Stimulated activated CD8-positive, alpha-beta memory T cell treated with anti-CD3 and anti-CD28 coated beads, Interleukin-4, amount 100 ng/mL, for 24 hours (primary cell): ENCODE measurements at places on chromosomes 5 and 9.

GRCh38 chr5:76337953-76338451, 65.1 kb upstream of the IQGAP2 start:
- DNase-seq = no peak

GRCh38 chr9:92590377-92590776, 54.6 kb upstream of the ECM2 start:
- no peak for DNase-seq

DNA sequence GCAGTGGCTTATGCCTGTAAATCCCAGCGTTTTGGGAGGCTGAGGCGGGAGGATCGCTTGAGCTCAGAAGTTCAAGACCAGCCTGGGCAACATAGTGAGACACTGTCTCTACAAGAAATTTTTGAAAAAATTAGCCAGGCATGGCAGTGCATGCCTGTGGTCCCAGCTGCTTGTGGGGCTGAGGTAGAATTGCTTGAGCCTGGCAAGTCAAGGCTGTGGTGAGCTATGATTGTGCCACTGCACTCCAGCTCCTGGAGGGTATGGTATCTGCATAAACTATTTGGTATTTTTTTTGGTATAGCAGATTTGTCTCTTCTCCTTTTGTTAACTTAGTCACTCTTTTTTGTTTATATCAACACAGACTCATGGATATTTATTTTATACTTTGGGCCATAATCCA, 61.5 kb upstream of the TEX48 start:
- DNase-seq = no peak

GRCh38 chr9:129702589-129703520, 37.4 kb downstream of the PRRX2 start:
- DNase-seq = no peak

DNA sequence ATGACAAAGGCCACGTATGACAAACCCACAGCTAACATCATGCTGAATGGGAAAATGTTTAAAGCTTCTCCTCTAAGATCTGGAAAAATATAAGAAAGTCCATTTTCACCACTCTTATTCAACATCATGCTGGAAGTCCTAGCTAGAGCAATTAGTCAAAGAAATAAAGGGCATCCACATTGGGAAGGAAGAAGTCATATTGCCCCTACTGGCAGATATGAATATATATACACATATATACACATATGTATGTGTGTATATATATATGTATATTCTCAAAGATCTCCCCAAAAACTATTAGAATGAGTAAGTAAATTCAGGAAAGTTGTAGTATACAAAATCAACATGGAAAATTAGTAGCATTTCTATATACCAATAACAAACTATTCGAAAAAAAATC, 17.1 kb downstream of the APBA1 start:
- DNase-seq = no peak

DNA sequence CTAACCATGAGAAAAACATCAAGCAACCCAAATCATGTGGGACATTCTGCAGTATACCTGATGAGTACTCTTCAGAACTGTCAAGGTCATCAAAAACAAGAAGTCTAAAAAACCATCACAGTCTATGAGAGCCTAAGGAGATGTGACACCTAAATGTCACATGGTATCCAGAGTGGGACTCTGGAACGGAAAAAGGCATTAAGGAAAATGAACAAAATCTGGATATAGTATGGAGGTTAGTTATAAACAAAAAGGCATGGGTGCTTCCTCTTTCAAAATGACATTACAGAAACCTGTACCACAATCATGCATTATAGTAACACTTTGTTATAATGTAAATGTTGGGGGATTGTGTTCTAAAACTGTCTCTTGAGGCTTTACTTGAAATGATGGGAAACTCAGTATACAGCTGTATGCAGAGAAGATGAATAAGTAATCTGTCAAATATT, 47.4 kb downstream of the PRKACG start:
- DNase-seq = no peak

DNA sequence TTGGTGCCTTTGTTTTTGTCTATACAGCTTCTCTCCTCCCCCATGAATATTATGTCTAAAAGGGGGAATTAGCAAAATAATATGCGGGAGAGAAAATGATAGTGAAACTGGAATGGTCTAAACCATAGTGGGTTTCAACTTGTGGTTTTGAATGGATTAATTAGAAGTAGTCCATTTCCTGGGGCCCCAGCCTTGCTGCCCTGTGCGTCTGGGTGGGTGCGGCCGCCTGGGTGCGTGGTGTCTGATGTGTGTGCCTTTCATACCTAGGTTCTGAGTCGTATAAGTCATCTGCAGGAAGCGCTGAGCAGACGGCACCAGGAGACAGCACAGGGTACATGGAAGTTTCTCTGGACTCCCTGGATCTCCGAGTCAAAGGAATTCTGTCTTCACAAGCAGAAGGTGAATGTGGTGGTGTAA, 120.0 kb upstream of the CACNA1B start:
- no peak for DNase-seq

- no peak for DNase-seq
These were observed 10.4 kb upstream of the FAM120AOS start for GRCh38 chr9:93463638-93464248.

DNA sequence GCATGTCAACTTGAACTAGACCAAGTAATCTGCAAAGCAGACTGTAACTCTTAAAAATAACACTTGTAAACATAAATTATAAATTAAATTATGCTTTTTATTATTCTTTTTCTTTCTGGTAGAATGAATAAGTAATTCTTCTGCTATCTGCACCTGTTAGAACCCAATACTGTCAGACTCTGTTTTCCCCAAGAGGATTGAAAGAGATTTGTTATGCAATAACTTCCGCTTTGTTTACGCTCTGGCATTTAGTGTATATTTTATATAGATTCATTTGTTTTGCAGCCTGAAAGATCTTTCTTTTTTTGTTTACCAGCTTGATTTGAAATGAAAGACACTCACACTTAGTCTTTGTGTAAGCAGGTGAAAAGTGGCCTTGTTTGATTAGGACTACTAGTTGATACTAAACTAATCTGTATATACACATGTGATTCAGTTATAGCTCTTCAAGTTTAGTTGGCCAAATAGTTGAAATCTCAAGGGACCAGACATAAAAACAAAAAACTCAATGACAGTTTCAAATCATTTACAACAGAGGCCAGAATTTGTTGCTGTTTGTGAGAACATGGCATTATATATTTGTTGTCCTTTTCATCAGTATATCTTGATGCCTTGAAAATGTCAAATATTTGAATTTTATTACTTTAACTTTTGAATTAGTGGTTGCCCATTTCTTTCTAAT, 155.8 kb downstream of the PBX3 start:
- no peak for DNase-seq

GRCh38 chr5:2024986-2025721, 142.4 kb upstream of the IRX4 start:
- DNase-seq = no peak

DNA sequence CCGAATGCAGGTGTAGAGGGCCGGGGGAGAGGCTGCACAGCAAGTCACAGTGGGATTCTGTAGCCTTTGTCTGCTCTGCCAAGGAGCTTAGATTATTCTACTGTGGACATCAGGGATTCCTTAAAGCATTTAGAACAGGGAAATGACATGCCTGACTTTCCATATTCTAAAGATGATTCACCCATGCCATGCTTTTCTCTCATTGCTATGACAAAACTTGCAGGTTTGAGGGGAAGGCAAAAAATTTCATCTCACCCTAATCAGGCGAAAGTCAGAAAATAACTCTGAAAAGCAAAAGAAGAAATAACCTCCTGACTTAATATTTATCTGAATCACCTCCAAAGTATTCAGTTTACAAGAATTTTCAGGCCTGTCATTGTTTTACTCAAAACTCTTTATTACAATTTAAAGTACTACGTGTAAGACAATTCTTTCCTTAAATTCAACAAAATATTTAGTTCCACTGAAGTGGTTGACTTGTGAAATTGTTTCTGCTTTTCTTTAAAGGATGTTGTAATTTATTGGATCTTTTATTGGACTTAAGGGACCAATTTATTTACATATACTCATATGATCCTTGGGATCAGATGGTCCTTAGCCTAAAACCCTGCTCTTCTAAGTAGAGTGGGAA, 30.0 kb upstream of the GAS1 start:
- DNase-seq = no peak

- DNase-seq = no peak
These were observed 113.3 kb downstream of the ARHGAP26 start for GRCh38 chr5:142883438-142883837.

DNA sequence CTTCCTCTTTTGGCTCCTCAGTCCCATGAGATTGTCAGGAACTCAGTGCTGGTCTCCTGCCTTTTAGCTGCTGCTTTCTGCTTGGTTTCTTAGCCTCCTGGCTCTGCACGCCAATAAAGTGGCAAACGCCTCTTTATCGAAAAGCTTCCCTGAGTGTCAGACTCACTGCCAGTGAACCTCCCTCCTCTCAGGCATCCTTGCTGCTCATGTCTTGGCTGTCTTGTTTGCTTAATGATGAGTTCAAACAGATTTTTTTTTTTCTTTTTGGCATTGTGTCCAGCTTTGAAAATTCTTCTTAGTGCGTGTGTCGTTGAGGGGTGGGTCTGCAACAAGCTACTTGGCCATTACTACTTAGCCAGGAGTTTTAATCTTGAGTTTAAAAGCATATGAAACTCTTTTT, 14.9 kb downstream of the RASGRF2 start:
- no peak for DNase-seq

GRCh38 chr9:97237311-97237786, 70.1 kb upstream of the CCDC180 start:
- DNase-seq = no peak

DNA sequence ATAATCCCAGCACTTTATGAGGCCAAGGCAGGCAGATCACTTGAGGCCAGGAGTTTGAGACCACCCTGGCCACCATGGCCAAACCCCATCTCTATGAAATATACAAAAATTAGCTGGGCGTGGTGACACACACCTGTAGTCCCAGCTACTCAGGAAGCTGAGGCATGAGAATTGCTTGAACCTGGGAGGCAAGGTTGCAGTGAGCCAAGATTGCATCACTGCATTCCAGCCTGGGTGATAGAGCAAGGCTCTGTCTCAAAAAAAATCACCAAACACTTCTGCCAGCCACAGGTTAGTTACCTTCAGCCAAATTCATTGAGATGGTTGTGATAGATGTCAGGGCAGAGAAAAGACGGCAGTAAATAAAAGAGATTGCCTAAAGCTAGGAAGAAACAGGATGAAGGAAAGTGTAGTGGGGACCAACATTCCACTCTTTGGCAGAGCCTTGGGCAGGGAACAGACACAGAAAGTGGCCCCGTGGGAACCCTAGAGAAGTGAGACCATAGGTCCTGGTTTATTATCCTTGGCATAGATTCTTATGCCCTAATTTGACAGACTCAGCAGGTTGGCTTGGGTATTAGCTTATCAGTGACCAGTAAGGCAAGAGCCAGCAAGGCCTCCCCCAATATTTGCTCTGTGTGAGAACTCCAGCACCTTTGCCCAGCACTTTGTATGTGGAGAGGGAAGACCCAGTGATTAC, 5.5 kb upstream of the CEP120 start:
- DNase-seq = no peak

DNA sequence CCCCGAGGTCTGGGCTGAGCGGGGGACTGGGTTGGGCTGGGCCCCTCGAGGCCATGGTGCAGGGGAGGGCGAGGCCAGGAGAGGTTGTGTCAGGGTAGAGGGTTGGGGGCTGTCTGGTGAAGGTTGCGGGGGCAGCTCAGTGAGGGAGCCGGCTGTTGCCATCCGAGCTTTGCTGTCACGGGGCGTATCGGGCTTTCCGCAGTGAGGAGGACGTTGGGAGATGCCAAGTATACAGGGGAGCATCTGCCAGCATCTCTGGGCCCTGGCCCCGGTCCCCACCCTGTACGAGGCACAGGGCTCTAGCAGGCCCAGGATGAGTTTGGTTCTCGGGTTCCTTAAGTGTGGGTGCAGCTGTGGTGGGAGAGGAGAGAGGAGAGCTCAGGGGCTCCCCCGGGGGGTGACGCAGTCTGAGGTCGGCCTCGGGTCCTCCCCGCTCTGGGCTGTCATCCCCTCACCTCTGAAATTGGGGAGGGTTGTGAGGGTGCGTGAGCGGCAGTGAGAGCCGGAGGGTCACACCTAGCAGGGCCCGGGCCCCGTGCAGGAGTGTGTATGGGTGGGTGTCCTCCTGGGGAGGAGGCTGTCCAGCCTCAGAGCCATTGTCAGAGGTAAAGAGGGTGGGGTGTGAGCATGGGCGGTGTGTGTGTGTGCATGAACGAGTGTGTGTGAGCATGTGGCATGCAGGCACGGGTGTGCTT, 87.3 kb downstream of the COL5A1 start:
- no peak for DNase-seq

DNA sequence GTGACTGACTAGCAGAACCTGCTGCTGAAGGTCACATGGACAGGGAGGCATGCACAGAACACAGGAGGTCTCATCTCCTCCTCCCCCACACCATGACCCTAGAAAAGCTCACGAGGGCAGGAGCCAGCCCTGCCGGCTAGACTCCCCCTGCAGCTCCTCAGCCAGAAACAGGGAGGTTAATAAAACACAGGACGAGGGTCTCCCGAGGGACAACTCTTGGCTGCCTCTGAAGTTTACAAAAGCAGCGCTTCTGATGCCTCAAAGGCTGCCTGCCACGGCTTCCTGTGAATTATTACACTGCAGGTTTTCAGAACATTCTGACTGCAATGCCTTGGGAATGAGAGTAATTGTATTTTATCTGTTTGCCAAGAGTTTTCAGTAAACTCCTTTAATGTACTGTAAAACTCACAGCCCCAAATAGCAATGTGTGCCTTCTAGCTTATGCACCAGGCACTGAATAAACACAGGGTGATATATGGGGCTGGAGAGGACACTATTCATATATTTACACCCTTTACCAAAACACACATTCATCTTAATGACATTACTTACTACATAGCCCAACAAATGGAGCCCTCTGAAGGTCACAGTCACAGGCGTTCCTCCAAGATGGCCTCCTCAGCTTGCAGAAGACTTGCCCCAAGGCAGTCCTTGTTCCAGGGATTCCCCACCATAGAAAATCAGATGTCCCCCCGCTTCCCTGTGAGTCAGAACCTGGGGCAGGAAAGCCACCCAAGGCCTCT, 83.7 kb downstream of the C5orf15 start:
- DNase-seq = no peak

- peak; percentile 57 for DNase-seq
These were observed 29.8 kb upstream of the HMCN2 start for GRCh38 chr9:130235558-130236435.

GRCh38 chr9:74487395-74487794, 9.7 kb upstream of the RORB start:
- no peak for DNase-seq

DNA sequence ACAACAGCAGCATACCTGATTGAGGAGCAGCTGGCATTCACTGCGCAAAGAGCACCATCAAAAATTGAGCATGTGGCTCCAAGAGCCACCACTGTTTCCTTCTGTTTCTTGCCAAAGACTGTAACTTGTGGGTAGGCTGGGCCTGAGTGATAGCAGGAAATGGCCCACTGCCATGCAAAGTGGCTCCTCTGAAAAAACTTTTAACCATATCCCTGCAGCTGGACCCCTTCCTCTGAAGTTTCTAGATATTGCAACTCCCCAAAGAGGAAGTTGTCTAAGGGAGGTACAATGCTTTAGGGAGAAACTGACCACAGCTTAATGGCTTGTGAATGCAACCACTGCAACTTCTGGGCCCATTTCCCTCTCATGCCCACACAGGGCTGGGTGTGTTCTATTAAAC, 355.4 kb upstream of the PDE4D start:
- no peak for DNase-seq
